ENCODE measurements at places on chromosomes 4 and X.

DNA sequence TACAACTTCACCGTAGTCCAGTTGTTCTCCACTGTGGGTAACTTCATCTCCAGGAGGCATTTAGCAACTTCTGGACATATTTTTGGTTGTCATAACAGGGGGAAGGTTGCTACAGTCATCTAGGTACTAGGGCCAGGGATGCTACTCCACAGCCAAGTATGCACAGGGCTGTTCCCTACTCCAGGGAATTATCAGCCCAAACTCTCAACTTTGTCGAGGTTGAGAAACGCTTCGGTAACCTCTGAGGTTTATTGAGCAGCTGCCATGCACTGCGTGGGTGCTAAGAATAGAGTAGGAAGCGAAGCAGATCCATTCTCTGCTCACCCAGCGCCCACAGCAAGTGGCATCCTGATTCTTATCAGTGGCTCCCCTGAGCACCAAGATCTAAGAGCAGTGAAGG lies 8.2 kb downstream of the FGFBP1 start:
- DNase-seq = no peak

DNA sequence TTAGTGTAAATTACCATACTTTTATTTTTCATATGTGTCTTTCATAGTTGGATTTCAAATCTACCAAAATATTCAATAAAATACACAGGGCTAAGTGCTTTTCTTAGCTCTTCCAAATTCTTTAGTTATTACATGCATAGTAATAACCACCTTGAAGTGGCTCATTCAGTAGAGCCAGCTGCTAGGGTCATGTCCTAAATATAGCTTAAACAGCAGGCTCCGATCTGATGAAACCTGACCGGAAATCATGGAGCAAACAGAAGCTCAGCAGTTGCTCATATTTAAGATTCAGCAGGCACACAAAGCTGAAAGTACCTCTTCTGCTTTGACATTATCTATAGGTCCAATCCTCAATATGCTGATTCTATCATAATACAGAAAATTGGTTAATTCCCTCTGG lies 1470.4 kb downstream of the ADGRL3 start:
- no peak for DNase-seq

GRCh38 chr4:74085669-74086068 lies 13.3 kb downstream of the CXCL2 start:
- no peak for DNase-seq

GRCh38 chrX:25084446-25084845 lies 68.7 kb upstream of the ARX start:
- DNase-seq = no peak

DNA sequence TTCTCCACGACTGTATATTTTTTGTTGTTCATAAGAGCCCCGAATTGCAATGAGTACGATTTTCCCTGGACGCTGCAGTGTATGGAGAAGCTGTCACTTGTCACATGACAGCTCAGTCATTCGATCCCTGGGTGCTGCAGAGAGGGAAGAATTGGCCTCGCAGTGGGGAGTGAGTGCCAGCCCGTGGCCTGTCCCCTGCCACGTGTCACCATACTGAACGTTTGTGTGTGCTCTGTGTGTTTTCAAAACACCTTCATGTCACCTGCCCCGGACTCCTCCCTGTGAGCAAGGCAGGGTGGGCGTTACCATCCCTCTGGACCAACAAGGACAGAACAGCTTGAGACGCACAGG lies 77.9 kb downstream of the TBL1X start:
- no peak for DNase-seq

- DNase-seq = peak; percentile 76
These were observed 2.3 kb downstream of the SH3TC1 start for GRCh38 chr4:8201321-8201781.

DNA sequence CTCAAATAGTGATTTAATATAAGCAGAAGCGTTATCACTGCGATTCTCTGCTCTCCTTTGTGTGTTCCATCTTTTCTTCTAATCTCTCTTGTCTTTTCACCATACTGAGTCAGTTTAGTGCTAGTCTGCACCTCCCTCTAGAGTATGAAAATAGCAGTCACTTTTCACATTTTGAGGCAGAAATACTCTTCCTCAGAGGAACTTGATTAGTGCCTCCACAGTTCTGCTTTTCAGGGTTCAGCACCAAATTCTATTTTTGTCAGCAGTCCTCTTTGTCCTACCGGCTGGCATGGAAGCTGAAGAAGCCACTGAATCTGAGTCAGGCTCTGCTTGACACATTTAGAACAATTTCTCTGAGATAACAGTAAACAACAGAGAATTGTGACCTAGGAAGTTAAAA lies 49.7 kb upstream of the ANKRD17 start:
- no peak for DNase-seq

DNA sequence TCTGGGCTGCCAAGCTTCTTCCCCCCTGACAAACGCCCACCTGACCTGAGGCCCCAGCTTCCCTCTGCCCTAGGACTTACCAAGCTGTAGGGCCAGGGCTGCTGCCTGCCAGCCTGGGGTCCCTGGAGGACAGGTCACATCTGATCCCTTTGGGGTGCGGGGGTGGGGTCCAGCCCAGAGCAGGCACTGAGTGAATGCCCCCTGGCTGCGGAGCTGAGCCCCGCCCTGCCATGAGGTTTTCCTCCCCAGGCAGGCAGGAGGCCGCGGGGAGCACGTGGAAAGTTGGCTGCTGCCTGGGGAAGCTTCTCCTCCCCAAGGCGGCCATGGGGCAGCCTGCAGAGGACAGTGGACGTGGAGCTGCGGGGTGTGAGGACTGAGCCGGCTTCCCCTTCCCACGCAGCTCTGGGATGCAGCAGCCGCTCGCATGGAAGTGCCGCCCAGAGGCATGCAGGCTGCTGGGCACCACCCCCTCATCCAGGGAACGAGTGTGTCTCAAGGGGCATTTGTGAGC lies 37.0 kb downstream of the HTRA3 start:
- DNase-seq = no peak

- no peak for DNase-seq
These were observed 10.0 kb downstream of the HPRT1 start for GRCh38 chrX:134470013-134470412.

DNA sequence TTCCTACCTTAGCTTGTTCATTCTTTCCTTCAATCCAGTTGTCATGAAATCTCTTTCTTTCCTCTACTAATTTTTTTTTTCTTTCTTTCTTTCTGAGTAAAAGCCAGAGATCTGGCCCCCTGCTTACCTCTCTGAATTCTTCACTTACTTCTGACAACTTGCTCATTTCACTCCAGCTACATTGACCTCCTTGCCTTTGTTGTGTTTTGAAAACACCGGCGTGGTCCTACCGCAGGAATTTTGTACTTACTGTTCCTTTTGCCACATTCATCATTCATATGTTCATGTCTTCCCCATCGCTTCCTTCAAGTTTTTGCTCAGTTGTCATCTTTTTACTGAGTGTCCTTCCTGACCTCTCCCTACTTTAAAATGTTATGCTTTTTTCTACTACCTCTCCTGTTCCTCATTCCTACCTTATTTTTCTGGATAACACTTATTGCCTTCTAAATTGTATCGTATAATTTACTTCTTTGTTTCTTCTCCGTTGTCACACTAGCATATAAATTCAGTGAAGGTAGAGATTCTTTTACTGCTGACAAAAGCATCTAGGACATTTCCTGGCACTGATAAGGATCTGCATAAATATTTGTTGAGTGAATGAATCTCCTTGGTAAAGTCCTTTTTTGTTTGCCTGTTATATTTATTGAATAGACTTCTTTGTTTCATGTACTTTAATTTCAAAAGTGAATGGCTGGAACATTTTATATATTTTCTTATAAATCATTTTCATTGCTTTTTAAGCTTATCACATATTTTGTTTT lies 74.4 kb downstream of the NFKB1 start:
- DNase-seq = no peak

- DNase-seq = no peak
These were observed 70.9 kb downstream of the APBB2 start for GRCh38 chr4:41143311-41144039.

DNA sequence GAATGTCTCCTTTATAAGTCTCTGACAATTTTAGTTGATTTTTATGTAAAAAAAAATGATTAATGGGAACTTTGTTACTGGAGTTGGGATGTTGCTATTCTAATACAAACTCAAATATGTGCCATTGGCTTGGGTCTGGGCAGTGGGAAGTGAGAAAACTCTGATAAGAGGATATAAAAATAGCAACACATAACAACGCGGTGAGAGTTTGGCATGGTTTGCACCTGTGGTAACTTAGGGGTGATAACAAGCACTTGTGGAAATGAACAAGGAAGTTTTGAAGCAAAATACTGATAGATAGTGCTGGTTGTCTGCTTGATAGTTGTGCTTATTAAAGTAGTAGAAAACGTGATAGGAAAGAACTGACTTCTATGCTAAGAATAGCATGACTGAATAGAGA lies 743.3 kb upstream of the AGA start:
- DNase-seq = no peak

GRCh38 chr4:159145318-159145991 lies 42.6 kb downstream of the RAPGEF2 start:
- DNase-seq = no peak

- no peak for DNase-seq
These were observed 261.2 kb upstream of the NDST4 start for GRCh38 chr4:115374621-115375020.

DNA sequence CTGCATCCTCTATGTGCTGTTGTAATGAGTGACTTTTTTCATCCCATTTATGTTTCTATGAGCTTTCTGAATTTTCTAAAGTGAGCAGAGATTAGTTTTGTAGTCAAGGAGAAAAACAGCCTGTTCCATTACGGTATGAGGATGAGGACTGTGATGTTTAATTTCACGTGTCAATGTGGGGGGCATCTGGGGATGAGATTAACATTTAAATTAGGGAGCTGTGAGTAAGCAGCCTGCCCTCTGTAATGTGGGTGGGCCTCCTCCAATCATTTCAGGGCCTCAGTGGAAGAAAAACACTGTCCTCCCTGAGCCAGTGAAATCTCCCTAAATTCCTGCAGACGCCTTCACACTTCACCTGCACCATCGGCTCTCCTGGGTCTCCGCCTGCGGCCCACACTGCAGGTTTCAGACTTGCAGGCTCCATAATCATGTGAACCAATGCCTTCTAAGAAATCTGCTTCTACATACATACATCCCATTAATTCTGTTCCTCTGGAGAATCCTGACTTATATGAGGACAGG lies 121.7 kb downstream of the AFAP1 start:
- DNase-seq = no peak

- DNase-seq = no peak
These were observed 123.3 kb downstream of the SLC10A7 start for GRCh38 chr4:146398404-146398803.

DNA sequence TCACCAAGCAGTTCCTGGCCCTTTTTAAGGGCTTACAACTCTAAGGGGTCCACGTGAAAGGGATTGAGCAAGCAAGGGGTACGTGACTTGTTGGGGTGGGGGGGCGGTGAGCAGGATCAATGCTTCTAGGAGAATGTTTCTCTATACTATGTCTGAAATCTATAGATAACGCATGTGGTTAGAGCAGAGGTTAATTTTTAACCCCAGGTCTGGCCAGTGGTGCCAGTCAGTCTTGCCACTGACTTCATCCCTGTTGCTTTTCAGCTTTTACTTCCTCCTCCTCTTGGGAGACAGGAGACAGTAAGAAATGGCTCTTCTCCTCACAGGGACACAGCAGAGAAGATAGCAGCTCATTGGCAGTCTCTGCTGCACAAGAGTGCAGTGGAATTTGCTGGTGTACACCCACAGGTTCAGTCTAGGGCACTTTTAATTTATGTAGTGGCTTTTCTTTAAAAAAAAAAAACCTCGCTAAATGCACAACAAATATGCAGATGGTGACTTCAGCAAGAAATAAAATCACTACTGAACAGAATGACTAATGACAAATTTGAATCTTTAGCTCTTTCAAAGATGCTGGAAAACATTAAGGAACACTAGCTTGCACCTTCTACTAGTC lies 190.5 kb downstream of the CCNG2 start:
- DNase-seq = no peak

- DNase-seq = no peak
These were observed 191.3 kb upstream of the GATB start for GRCh38 chr4:151952137-151952536.

- DNase-seq = no peak
These were observed 314.4 kb downstream of the PCDH7 start for GRCh38 chr4:31034550-31034949.

GRCh38 chr4:72602396-72603376 lies 33.7 kb upstream of the ADAMTS3 start:
- no peak for DNase-seq

DNA sequence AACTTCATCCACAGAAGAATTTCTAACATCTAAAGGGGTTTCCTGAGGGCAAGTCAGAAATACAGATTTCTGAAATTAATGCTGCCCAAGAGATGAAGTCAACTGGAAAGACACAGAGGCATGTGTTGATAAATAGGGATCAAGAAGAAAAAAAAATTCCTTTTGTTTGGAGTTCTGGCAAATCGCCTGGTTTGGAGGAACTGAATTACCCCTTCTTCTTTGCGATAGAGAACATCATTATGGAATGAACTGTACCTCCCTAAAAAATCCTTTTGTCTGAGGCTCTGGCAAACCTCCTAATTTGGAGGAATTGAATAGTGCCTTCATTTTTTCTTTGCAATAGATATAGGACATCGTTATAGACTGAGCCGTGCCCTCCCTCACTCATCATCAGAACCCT lies 200.9 kb downstream of the DHRSX start:
- no peak for DNase-seq

GRCh38 chr4:82678051-82678450 lies 116.3 kb upstream of the TMEM150C start:
- DNase-seq = no peak

DNA sequence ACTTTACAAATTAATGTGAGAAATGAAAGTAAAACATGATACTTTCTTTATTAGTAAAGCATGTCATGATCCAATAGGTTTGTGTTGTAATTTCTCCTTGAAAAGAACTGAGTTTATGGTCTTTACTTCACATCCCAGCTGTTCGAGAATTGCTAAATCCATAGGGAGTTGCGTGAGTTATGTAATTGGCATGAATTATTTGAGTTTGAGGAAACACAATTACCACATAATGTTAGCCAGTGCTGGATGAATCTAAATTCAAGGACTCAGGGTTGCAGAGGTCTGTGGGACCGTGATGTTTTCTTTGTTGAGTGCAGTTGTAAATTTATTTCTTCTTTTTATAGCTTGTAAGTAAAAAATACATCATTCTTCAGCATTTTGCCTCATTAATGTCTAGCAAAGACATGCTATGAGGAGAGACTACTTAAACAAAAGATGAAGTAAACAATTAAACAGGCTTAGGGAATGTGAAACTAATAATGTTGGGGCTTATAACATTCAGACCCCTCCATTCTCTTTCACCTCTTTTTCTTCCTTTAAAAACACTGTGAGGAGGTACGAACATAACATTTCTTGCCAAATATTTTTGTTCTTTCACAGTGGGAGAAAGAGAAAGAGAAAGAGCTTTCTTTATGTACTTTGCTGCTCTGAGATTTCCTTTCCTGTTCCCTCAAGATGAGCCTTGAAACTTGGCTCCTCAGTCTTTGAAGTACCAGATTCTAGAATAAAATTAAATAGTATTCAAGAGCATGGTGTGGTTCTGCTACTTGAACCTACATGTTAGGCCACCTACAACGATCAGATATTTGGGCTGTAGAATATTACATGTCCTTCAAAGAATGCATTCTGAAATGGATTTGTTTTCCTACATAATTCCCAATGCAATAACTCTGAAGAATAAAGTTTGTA lies 159.6 kb upstream of the ANK2 start:
- DNase-seq = no peak
